Transverse colon (tissue), 4 donors: ENCODE measurements at places on chromosomes 11 and 22. TPM values are rescaled to one million over a fixed set of nuclear protein-coding genes. Genes with fewer than 3 reads are reported as not detected.

The ANO9 gene
- 129 TPM for total RNA-seq

The GLB1L3 gene
- total RNA-seq, result not detected

The TMEM151A gene
- 0.75 TPM for total RNA-seq

The USH1C gene
- total RNA-seq, result 1,022 TPM

The TESMIN gene
- 4.1 TPM for total RNA-seq

The OR51E1 gene
- 0.16 TPM for total RNA-seq

The FGF19 gene
- total RNA-seq, result not detected

The CYP2D6 gene
- 1.2 TPM for total RNA-seq

The MYO18B gene
- not detected for total RNA-seq

The GGTLC3 gene
- not detected for total RNA-seq

The IFITM10 gene
- total RNA-seq, result 13.5 TPM

GRCh38 chr11:119284344-119285157, 32.4 kb downstream of the MCAM start:
- DNase-seq, result no peak

GRCh38 chr22:38754751-38755154, 1.0 kb downstream of the SUN2 start:
- peak; percentile 54 for DNase-seq

DNA sequence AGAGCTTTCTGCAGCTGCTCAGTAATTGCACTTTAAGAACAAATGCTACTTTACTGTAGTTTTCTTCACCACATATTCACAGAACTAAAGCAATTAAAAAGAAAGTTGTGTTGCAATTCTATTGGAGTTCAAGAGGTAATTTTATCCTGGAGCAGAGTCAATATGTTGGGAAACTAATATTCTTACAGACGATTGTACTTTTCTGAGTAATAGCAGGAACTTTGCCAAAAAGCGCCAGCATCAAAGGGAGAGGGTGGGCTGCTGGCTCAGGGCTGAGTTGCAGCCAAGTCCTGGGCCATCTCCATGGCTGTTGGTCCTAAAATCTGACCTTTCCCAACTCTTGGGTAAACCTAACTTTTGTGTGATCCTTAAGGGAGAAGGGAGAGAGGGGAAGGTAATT, 73.6 kb upstream of the MYO18B start:
- no peak for DNase-seq

- no peak for DNase-seq
Measured at GRCh38 chr11:57397394-57397990, 7.0 kb upstream of the PRG2 start.

GRCh38 chr11:94885133-94885532, 88.2 kb downstream of the CWC15 start:
- DNase-seq, result no peak

GRCh38 chr22:46355369-46355995, 20.0 kb downstream of the TRMU start:
- peak; percentile 67 for DNase-seq

DNA sequence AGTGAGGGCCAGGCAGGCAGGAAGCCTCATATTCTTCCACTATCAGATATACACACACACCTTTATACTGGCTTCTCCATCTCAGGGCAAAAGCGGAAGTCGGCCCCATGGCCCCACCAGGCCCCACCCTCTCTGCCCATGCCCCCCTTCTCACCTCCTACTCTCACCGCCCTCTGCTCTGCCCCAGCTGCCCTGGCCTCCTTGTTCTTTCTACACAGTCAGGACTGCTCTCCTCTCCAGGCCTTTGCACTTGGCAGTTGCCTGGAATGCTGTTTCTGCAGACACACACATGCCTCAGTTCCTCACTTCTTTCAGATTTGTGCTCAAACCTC, 25.3 kb downstream of the OTOG start:
- no peak for DNase-seq

DNA sequence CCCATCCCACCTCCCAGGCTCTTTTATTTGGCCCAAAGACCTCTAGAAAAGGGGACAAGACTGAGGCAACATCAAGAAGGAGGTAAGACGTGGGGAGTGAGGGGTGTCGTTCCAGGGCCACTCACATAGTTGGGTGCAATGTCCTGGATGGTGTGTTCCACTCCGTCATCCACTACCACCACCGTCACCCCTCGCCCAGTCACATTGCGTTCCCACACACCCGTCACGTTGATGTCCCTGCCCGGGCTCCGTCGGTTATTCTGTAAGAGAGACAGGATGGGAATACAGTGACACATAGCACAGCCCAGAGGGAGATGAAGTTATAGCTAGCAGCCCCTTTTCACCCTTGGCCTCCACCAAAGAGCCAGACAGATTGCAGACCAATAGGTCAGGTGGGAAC, 3.8 kb downstream of the PCSK7 start:
- DNase-seq, result no peak

DNA sequence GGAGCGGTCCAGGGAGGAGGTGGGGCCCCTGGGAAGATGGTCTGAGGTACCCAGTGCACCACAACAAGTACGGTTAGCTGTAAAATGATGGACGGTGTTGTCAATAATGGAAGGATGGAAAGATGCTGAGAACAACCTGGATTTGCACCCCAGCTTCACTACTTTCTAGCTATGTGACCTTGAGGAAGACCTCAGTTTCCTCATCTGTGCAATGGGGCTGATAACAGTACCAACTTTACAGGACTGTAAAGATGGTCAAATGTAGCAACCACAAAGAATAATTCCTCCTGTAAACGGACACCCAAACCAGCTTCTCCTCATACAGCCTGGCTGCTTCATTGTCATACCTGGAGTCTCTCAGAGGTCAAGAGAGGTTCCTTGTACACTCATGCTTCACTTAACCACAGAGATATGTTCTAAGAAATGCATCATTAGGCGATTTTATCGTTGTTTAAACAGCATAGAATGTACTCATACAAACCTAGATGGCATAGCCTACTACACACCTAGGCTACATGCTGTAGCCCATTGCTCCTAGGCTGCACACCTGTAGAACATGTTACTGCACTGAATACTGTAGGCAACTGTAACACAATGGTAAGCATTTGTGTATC, 65.5 kb upstream of the LMO2 start:
- DNase-seq, result no peak

DNA sequence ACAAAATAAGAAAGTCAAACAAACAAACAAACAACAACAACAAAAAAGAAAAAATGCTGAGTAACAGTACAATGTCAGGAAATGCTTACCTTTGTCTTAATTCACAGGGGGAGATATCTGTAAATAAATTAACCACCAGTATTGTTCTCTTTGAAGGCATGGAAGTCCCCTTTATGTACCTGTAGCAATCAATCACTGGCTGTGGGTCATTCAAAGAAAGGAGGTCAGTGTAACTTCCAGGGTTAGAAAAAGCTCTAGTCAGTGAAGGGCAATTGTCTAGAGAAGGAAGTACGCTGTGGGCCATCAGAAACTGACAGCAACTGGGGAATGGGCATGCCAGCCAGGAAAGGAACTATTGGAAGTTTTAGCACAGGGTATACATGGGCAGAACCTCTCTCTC, 121.5 kb upstream of the LUZP2 start:
- no peak for DNase-seq

DNA sequence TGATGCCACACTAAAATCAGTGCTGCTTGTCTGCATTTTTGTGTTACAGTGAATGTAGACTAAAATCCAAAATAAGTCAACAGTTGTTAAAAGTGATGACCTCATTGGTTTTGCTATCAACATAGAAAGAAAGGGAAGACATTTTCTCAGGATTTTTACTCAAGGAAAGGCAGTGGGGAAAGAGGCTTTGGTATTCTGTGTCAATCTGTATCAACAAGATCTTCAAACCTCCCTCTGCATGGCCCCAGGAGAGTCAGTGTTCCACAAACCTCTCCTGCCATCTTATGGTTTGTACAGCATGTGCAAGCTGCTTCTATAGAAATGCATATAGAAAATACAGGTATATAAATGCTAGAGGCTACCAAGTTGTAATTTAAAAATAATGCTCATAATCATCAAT, 13.8 kb upstream of the OR51M1 start:
- no peak for DNase-seq

- DNase-seq, result no peak
Measured at GRCh38 chr11:97856666-97857065, 1164.1 kb upstream of the CNTN5 start.

- DNase-seq, result no peak
Measured at GRCh38 chr22:49269371-49269770, 558.3 kb downstream of the BRD1 start.

- peak; percentile 38 for DNase-seq
Measured at GRCh38 chr11:82733444-82734119, at the start of gene FAM181B. Gene FAM181B (minus strand): TSS chr11:82733864. CDS start chr11:82733729, 135 bp downstream.

- no peak for DNase-seq
Measured at GRCh38 chr11:99513368-99513767, 492.6 kb downstream of the CNTN5 start.

DNA sequence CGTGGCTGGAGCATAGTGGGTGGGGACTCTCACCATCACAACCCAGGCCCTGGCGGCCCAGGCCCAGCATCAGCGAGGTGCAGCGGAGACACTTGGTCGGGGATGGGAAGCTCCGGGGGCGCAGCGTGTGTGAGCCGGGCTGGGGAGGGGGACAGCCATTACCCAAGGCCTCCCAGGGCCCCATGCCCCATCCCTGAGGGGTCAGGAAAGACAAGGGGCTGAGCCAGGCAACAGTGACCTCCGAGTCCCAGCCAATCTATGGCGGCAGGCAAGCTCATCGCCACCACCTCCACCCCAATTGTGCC, 11.3 kb downstream of the CDC42BPG start:
- no peak for DNase-seq

DNA sequence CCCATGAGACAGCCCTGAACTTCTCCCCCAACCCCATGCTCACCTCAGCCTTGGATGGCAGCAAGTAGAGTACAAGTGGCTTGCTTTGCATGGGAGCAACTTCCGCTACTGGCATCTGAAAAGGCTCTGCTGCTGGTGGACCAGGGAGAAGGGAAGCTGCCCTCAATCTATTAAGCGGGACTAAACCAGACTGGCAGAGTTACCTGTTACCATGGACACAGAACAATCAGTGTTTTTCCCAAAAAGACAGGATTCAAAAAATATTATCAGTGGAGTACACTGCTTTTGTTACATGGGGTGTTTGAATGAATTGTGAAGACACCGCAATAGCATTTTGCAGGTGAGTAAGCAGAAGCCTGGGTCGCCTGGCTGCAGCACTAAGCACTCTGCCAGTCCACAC, 631.4 kb upstream of the B3GAT1 start:
- no peak for DNase-seq

- no peak for DNase-seq
Measured at GRCh38 chr11:94533696-94534630, 9.8 kb upstream of the FUT4 start.

DNA sequence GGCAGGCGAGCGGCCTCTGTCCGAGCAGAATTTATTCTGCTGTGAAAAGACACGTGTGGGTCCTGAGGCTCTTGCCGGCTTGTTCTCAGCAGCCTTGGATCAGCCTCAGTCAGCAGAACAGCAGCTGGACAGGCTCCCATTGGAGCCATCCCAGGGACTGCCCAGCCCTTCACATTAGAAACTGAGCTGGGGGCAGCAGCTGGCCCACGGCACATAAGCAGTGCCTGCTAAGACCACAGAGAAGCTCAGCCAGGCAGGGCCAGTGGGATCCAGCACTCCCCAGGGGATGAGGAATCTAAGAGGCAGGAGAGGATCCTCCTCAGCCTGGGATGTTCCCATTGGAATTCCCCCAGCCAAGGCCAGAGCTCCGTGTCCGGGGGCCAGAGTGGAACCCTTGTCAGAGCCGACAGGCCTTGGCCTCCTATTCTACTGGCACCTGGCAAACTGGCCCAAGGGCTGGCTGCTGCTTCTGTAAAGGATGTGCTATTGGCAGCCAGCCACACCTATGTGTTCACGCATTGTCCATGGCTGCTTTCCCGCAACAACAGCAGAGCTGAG, 18.2 kb downstream of the RTN4R start:
- DNase-seq, result no peak

DNA sequence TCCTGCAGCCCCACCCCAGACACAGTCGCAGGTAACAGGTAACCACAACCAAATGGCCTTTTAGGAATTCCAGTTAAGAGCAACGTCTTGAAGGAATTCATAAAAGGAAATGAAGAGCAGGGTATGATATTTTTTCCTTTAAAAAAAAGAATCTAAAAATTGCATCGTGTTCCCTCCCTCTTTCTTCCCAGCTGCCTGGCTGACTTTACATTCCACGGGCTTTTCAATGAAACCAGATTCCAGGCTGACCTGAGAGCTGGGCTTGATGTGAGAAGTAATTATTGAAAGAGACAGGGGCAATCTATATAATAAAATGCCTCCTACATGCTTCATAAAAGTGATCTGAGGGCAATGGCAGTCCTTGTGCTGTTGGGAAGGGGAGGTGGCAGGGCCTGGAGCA, 57.3 kb upstream of the EIF3D start:
- no peak for DNase-seq

DNA sequence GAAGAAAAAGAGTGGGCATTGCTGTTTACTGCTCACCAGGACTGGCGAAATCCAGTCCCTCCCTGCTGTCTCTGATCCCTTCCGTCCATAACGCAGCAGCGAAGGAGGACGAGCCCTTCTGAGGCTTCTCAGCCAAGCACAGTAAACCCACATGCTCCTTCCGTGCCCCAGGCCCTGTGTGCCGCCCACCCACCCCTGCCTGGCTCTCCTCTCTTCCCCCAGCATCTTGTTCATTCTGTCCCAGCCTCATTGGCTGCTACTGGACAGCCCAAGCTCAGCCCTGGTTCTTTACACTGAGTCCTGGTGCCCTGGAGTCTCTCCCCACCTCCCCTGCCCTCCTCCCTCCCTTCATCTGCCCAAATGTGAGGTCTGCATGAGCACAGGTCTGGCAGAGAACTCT, 559.7 kb downstream of the BRD1 start:
- no peak for DNase-seq

GRCh38 chr11:73028611-73029010, 113.5 kb downstream of the FCHSD2 start:
- no peak for DNase-seq

- no peak for DNase-seq
Measured at GRCh38 chr11:6201481-6201880, 2.5 kb downstream of the OR52W1 start.

GRCh38 chr11:126257764-126258163, 10.9 kb downstream of the SRPRA start:
- no peak for DNase-seq

- no peak for DNase-seq
Measured at GRCh38 chr11:16596231-16596630, 142.2 kb upstream of the C11orf58 start.

DNA sequence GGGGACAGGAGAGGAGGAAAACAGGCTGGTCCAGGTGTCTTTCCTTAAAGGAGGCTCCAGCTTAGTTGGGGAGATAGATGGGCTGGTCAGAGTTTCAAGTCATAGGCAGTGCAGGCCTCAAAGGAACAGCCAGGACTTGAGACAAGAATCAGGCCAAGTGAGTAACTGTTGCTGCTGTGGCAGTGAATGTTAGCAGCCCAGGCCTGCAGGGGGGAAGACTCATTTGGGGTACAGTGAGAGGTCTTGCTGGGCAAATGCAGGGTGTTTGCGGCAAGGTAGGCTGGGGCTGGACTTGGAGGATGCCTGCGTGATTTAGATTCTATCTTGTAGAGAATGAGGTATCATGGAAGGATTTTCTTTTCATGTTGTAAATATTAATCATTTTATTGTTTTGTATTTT, 24.1 kb downstream of the PTPRJ start:
- no peak for DNase-seq
